ENCODE measurements at places on chromosomes 4 and X.

DNA sequence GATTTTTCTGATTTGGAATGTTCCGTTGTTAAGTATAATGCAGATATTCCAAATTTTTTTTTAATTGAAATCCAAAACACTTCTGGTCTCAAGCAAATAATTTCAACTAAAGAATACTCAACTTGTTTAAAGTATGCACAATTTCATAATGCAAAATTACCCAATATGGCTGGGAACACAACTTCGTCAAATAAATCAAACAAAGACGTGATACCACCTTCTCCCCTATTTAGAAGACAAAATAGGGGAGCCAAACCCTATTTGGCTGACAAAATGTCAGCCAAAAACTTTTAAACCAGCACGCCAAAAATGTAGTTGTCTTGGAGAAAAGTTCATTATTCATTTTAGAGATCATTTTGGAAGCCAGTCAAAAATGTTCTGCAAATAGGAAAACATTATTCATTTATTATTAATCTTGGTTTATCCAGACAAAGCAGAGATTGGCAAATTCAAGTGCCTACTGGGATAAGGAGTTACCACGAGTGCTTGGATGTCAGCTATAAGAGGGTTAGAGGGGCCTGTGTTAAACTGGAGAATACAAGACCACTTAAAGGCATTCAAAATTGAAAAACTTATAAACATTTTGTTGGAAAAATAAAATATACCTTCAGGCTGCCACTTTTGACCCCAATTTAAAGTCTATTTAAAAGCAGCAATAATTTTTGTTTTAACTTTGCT lies 3.3 kb upstream of the TKTL2 start:
- no peak for DNase-seq

DNA sequence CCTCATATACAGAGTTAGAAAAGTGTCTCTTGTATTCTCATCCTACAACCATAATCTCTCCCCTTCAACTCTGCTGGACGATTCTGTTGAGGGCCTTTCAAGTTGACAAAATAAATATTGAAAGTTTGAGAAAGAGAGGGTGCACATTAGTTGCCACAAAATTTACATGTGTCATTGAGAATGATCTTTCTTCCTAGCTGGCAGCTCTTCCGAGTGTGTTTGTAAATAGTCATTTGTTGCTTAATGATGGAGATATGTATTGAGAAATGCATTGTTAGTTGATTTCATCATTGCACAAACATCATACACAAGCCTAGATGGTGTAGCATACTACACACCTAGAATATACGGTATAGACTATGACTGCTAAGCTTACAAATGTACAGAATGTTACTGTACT lies 632.8 kb upstream of the AMOT start:
- no peak for DNase-seq

- DNase-seq = no peak
These were observed 288.7 kb downstream of the CAMK2D start for GRCh38 chr4:113472864-113473263.

DNA sequence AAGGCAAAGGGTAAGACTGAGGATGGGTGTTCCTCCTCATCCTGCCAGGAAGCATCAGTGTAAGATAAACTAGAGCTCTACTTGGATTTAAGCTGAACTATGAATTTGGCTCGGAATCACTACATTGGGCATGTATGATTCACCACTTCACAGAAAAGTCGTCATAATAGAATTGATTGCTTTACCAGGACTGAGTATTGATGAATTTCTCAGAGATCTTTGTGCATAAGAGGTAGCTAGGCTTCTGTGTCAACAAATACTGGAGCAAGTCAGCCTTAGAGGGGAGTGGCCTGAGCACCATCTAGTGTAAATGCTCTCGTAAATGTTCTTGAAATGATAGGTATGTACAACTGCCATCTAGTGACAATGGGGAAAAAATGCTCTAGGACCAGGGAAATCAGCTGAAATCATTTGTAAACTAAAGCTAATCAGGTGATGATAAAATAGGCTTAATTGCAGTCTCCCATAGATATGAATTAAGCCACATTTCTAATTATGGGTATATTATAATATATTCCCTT lies 309.5 kb upstream of the FMR1 start:
- DNase-seq = no peak

GRCh38 chrX:123140904-123141303 lies 43.2 kb upstream of the GRIA3 start:
- DNase-seq = no peak

DNA sequence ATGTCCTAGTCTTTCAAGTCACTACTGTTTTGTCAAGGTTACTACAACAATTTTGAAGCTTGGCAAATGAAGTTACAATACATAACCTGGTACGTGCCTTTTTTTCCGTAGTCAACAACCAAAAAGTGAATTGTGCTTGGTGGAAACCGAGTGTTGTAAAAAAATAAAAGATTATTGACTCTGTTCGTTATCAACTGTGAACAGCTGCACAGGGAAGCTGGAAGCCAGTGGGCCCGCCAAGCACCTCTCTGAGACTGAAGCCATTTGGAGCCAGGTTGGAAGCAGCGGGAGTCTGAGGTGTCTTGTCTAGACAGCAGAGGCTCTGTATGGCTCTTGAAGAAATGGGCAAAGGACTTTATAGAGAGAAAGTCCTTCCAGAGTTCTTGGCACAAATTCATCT lies 119.0 kb downstream of the GALNTL6 start:
- no peak for DNase-seq

GRCh38 chr4:3168029-3168428 lies 80.9 kb upstream of the MSANTD1 start:
- DNase-seq = no peak

DNA sequence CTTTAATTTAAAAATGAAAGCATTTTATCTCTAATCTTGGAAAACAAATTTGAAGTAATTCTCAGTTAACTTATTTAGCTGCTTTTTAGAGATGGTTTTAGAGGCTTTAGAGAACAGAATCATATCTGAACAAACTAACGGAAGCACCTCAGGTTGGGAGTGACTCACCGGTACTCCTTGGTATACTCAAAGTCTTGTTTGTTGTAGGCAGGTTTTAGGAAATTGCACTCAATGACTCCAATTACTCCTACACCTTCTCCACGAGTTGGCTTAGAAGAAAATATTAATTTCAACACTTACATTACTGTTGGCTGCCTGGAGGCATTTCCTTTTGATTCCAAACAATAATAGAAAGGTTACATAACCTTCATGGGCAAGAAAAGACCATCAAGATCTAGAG lies 23.6 kb downstream of the MORC4 start:
- no peak for DNase-seq

DNA sequence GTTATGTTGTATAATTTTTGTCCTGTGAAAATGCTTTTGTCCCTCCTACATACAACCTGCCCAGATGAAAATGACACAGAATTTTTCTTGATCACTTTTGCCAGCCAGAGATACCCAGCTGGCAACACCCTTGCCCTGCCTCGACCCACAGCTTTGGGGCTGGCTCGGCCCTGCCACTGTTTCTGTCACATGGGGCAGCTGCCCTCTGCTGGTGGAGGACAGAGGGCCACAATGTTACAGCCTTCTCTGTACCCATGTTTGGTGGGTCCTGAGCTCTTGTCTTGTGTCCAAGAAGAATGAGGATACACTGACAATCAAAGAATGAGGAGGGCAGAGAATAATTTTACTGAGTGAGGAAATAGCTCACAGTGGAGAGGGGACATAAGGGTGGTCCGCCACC lies 31.1 kb downstream of the BMP15 start:
- no peak for DNase-seq

DNA sequence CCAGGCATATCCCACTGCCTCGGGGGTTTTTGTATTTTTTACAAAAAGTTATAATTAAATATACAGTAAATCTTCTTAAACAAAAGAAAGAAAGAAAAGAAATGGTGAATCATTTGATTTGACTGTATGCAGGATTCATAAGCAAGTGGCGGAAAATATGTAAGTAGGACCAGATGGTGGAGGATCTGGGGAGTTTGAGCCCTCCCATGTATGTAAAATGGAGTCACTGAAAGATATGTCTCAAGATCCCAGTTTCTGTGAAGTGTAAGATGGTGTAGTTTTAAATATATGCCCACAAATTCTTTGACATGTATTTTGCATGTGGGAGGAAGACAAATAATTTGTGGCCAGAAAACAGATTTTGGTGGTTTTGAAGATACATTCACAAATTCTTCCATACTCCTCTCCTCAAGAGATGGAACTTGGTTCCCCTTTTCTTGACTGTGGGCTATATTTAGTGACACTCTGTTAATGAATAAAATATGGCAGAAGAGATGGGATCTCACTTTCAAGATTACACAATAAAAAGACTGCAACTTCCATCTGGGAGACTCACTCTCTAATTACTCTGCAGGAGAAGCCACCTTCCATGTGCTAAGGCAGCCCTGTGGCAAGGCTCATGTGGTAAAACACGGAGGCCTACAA lies 133.6 kb upstream of the S100G start:
- no peak for DNase-seq

DNA sequence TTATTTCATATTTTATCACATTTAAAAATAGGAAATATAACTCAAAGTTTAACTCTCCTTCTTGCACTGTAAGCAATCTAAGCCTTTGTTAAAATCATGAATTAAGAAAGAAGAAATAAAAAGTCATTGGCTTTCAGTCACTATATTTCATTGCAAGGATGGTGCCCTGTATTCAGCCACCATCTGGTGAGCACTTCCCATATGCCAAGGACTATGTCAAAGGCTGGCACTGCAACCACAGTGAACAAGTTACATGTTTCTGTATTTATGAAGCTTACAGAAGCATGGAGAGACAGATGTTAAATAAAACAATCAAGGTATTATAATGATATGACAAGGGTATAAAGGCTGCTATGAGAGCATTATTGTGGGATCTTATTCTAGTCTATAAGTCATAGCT lies 68.6 kb downstream of the PRKG2 start:
- DNase-seq = no peak

DNA sequence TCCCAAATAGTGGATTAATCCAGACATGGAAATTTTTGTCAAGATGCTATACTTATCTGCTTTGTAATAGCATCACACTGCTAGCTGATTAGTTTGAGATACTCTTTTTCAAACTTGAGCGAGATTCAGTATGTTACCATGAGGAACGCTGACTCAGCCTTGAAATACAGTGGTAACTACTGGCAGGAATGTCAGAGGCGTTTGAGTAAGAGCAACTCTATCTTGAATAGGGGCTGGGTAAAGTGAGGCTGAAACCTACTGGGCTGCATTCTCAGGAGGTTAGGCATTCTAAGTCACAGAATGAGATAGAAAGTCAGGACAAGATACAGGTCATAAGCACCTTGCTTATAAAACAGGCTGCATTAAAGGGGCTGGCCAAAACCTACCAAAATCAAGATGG lies 2519.6 kb downstream of the ARAP2 start:
- no peak for DNase-seq

DNA sequence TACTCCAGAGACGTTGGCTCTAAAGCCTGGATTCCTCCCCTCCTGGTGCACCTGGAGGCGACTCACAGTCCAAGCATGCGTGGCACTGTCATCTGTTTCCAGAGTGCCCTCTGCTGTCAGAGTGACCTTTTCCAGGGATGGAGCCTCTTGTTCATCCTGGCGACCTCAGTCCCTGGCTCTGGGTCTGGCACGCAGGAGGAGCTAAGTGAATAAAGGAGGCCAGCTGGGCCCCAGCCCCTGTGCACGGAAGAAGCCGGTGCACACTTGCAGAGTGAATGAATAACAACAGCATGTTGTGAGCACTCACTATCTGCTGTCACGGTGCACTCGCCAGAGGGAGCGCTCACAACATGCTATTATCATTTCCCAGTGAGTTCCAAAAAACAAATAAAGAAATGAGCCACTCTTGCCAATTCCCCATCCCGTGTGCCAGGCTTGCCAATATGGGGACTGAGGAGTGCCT lies 27.8 kb upstream of the PSAPL1 start:
- no peak for DNase-seq

GRCh38 chr4:41643331-41643730 lies 105.2 kb downstream of the PHOX2B start:
- DNase-seq = no peak

- DNase-seq = no peak
These were observed 21.8 kb downstream of the UPRT start for GRCh38 chrX:75295641-75296040.

DNA sequence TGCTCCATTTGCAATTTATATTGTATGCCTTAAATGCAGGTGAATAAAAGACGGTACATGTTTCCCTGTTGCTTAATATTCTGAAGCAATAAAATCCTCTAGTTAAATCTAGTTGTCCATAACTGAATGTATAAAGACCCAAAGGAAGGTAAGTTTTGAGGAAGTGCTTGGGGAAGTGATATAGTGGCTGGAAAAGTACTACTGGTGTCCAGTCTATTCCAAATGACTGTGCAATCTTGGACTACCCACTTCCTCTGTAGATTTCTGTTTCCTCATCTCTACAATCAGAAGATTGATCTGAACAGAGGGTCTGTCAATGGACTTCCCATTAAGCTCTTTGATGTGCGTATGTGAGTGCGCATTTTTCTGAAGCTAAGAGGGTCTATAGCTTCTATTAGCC lies 17.0 kb downstream of the SNCA start:
- DNase-seq = no peak

GRCh38 chr4:89048906-89049601 lies 7.9 kb downstream of the FAM13A start:
- DNase-seq = no peak

DNA sequence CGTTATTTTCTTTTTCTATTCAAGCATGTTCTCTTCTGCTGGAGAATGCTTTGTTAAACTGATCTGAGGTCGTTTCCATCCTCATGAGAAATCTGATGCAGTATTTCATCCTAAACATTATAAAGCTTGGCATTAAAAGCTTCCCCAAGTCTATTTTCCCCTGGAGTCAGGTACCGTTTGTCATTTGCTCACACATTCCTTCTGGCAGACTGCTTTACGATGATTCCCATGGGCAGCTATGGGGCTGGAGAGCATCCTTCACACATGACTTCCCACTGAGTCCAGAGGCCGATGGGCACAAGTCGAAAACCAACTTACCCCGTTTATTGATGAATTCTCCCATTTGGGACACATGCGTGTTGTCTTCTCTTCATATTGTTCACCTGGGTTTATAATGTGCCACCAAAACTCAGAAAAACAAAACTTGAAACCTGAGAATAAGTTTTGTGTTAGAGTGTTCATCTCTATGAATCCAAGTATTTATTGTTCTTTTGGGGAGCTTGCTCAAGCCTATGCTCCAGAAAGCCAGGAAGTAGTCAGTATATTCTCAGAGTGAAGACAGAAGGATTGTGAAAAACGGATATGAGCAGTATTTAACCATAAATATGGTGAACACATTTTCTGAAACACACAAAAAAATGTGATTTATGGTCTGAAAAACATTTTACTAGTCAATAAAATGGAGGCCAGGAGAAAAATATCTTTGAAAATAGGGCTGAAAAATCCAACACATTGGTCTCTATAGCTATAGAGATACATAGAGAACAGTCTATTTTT lies 298.8 kb upstream of the NOCT start:
- no peak for DNase-seq

DNA sequence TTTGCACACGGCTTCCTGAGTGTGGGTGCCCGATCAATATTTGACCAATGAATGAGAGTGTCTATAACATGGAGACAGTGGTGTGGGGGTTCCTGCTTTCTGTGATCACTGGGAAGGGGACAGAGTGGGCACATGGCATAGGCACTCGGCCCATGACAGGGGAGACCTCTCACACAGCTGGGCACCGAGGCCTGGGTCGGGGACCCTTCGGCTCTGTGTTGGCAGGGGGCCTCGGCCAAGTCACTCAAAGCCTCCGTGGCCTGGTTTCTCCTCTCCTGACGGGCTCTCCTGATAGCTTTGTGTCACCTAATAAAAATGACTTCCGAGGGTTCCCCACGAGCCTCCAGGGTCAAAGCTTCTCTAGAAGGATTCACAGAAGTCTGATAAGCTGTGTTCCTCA lies 43.9 kb upstream of the PSAPL1 start:
- DNase-seq = no peak

Measured in effector memory CD4-positive, alpha-beta T cell (primary cell).